Activated CD4-positive, alpha-beta T cell treated with anti-CD3 and anti-CD28 coated beads, Interleukin-2, amount 50 U/mL, for 48 hours (primary cell): ENCODE measurements at places on chromosomes 12 and 14.

- no peak for DNase-seq
Measured at GRCh38 chr12:118377021-118377883, 897 bp downstream of the SUDS3 start.

DNA sequence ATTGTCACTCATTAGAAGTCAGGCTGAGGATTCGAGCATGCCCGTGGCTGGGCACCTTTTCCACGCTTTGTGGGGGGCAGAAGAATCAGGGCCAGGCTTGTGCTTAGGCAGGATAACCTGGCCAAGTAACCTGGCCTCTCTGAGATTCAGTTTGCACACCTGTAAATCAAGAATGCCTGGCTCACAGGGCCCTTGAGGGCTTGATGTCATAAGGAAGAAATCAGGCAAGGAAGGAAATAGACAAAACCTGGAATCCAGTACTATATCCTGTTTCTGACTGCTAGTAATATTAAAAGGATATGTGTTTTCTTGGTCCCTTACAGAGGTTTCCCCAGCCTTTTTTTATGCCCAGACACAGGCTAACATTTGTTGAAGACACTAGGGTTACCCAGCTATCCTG, 91.9 kb downstream of the SAMD4A start:
- DNase-seq = no peak

DNA sequence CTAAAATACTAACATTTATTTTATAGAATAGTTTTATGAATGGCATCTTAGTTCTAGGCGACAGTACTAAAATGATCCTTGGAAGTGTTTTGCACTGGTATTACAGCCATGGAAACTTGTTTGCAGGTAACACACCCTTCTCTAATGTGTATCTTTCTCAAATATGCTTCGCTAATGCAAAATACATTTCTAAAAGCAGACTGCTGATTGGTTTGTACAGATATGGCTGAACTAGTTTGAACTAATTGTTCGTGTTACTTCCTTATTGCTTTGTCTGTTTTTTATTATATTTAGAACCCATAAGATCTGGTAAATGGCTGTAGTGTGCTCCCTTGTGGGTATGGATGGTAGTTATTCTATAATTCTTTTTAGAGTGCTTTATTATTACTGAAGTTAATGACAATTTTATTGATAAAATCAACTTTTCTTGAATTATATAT, 53.0 kb downstream of the ATF7IP start:
- no peak for DNase-seq

DNA sequence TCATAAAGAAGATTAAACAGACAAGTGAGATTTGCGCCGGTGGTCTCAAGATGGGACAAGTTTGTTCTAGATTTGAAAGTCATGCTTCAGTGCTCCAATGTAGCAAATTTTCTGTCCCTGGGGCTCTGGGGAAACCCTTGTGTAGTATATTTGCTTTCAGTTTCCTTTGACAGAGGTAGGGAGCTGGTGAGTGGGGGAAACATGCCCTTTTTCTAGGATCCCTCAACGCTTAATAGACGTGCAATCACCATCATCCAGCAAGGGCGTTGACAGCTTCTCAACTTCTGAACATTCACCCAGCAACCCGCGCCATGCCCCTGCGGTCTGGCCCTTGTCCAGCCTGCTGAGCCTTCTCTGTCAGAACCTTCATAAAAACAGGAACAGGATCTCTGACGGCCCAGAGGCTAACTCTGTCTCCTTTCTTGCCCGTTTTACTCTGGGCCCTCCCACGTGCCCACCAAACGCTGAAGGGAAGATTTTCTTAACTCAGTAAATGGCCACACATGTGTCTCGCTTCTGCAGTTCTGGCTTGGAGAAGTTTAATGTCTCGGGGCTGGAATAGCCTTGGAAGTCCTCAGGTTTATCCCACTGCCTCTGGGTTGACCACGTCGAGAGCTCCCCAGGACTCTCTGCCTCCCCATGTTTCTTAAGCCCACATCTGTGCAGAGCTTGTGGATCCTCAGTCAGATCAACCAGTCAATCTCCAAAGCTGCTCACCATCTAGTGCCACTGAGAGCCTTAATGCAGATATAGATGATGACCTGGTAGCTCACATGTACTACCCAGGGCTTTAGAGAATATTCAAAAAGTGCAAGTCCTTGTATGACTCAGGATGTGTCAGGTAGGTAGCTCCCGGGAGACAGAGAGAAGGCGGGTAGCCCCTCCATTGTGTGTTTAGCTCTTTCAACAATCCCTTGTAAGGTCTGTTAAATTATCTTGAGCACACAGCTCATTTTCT, 58.1 kb upstream of the CCND2 start:
- peak; percentile 60 for DNase-seq

DNA sequence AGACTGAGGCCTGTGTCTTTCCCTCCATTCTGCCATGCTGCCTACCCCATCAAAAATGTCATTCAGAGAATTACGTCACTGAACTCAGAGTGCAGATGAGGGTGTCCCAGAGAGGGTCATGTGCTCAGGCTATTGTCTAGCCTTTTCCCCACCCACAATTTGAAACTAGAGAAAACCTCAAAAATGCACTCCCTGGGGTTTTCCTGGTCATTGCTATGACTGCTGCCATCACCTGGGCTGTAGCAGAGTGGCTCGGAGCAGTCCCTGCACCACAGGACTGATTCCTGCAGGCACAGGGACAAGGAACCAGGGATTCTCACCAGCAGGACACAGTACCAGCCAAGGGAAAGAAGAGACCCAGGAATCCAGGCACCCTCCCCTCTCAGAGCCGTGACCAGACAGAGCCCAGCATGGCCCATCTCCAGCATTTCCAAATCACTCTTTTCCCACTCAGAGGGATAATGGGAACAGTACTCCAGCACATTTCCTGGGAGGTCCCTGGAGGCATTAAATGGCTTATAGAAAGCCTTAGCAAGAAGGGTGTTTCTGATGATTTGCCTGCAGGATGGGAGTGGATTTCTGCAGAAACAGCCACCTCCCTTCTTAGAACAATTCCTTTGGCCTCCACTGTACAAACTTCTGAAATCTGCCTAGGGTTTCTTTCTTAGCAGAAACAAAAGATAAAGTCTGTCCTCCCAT, 45.9 kb downstream of the VWF start:
- DNase-seq = no peak

DNA sequence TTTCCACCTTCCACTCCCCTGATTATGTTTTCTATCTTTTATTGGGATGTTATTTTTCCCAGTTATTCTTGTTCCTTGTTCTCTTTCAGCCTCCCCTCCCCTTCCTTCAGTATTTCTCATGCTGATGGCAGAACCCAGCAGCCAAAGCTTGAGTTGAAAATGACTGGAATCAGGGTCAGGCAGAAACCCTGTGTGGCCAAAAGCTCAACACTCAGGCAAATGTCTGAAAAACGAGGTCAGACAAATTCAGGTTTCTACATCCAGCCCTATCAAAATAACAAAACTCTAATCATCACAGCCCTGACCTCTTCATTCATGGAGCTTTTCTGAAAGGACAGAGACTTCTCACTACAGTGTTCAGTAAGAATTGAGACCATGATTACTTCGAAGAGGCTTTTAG, 134.6 kb downstream of the PTPRR start:
- no peak for DNase-seq

DNA sequence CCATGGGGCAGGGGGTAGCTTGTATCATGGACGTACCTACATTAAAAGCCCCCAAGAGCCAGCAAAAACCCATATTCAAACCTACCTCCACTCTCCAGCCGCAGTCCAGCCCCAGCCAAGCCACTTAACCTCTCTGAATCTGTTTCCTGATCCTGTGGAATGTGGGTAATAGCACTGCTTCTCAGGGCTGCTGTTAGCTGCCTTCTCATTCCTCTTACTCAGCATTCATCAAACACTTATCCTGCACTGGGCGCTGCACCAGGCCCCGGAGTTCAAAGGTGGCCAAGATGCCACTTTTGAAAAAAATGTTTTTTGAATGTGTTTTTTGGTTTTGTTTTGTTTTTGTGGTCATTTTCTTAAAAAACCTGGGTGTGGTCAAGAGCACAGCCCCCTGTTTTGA, 237.4 kb downstream of the CHST11 start:
- DNase-seq = no peak
